ENCODE measurements at places on chromosomes 2 and 18.

DNA sequence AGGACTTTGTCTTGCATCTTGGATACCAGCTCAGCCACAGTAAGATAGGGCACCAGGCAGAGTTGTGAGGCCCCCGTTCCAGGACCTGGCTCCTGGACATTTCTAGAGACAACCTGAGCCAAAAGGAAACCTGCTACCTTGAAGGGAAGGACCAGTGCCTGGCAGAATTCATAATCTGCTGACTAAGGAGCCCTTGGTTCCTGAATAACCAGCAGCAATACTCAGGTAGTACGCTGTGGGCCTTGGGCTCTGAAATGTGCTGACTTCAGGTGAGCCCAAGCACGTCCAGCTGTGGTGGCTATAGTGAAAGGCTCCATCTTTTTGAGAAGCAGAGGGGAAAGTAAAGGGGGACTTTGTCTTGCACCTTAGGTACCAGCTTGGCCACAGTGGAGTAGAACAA is 28.5 kb downstream of the SERPINB11 start:
- DNase-seq = no peak

- no peak for DNase-seq
Observed at GRCh38 chr2:68938938-68939337, 13.8 kb downstream of the GKN2 start.

DNA sequence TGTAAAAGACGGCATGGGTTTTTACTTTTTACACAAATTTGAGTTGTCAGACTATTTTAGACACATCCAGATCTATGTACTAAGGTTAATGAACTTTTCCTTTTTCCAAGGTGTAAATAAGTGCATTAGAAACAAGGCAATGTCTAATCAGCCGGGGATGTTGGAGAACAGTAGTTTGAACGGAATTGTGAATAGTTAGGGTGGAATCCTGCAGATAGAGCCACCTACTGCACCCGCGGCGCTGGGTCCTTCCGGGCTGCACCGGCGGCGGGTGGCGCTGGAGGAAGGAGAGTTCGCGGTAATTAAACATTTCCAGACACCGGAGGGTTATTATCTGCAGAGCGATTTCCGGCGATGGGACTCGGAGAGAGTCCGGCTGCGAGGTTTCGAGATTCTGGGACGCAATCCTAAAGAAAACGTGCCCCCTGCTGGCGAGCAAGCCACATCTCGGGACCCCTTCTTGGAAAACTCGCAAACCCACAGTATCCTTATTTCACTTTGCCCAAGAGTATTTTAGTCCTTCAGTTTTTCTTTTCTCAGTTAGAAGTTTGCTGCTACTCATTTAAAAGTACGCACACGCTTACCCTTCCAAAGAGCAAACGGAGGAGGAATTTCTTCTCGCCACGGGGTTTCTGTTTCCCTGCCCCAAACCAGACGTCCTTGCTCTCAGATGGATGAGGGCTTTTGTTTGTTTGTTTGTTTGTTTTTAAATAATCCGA is 4.5 kb upstream of the OSR1 start:
- no peak for DNase-seq

DNA sequence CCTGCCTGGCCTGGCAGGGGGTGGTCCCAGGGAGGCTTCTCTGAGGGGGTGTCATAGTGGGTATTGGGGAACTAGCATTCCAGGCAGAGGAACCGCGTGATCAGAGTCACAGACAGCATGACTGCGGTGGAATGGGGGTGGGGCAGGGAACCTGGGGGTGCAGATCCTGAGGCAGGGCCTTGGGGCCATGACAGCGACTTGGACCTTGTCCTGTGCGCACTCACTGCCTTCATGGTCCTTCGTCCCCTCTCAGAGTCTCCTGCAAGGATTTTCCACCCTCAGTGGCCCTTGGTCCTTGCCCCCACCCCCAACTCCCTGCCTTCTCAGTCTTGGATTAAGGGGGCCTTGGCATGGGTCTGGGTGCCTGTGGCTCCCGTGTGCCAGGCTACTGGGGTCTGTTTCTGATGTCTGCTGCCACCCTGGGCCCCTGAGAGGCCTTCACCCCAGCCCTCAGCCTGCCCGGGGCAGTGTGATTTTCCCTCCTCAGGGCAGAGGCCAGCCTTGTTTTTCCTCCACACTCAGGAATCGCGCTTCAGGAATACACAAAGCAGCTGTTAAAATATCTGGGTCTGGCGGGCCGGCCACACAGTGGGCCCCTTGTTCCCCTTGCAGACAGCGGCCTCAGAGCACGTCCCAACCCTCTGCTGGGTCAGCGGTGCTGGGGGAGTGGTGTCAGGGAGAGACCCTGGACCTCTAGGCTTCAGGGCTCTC is 51.6 kb downstream of the GLI2 start:
- DNase-seq = no peak

GRCh38 chr2:217993138-217993537 is 9.7 kb downstream of the TNS1 start:
- DNase-seq = no peak

GRCh38 chr2:174633623-174633930 is 36.0 kb upstream of the WIPF1 start:
- no peak for DNase-seq

- DNase-seq = no peak
Observed at GRCh38 chr18:10508591-10508990, 17.2 kb upstream of the NAPG start.

GRCh38 chr2:7927691-7928090 is 754.2 kb upstream of the ID2 start:
- DNase-seq = no peak

- DNase-seq = no peak
Observed at GRCh38 chr2:65292461-65293011, 64.9 kb downstream of the ACTR2 start.

DNA sequence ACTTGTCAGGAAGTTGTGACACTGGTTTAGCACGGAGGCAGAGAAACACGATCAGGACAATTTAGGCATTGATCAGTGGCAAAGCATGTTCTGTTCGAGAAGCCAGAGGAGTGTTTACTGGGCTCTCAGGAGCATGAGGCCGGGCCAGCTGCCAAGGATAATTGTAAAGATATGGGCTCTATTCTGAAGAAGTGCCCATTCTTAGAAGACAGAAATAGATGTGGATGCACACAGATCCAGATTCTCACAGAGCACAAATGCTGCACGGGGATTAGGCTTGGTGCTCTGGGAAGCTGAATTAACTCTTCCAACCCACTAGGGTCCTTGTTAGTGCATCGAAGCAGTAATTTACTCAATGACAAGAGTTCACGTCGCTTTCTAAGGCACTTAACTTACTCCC is 16.2 kb downstream of the AFF3 start:
- no peak for DNase-seq

- DNase-seq = no peak
Observed at GRCh38 chr2:105803773-105804172, 59.1 kb downstream of the NCK2 start.

- DNase-seq = no peak
Observed at GRCh38 chr2:108139521-108139920, 100.2 kb upstream of the SULT1C3 start.

- DNase-seq = no peak
Observed at GRCh38 chr2:142991295-142991694, 113.8 kb downstream of the KYNU start.

GRCh38 chr2:23658466-23658942 is 268.4 kb downstream of the ATAD2B start:
- DNase-seq = peak; percentile 46

DNA sequence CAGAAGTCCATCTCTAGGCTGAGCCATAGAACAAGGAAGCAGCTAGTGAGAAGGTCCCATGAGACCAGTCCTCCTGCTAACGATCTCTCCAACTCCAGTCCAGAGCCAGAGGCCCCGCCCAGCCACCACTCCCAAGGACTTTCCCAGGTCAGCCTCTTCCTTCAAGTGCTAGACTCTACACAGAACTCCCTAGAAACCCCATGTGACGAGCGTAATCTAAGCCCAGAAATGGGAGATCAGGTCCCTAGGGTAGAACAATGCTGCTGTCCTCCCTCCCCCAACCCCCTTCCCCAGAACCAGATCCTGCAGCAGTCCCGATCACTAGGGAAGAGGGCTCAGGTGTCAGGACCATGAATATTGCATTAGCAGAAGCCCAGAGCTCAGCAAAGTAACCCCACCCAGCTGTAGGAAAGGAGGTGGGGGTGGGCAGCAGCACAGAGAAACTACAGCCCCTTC is 6.9 kb downstream of the DCTN1 start:
- DNase-seq = no peak

DNA sequence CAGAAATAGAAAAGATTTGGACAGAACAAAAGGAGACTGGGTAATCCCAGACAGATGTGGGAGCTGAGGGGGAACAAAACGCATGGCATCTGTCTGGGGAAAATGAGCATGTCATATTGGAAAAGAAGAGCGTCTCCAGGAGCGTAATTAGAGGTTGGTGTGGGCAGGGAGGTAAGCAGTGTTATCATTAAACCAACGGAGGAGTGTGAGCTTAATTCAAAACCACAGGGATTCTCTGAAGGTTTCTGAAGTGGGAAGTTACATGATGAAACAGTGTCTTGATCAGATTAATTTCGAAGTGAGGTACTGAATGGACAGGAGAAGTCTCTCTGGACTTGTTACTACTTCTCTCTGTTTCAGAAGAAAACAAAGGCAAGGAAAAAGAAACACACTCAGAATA is 53.3 kb downstream of the DTNB start:
- DNase-seq = no peak
